ENCODE measurements at places on chromosomes 4 and X.

DNA sequence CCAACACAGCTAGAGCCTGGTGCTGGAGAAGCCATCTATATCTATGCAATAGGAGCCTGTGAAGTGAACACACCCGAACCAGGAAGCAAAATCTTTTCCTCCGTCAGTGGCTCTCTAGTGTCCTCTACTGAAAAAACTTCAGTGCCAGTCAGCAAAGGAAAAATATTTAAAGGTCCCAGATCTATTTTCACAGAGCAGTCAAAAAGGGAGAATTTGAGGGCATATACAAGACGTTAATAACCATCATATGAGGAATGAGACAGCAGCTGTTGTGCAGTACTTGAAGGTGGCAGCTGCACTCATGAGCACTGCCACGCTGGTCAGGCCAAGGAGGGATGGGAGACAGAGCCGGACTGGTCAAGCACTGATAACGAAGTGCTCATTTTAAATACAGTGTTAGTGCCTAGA is 14.4 kb downstream of the MCUB start:
- no peak for DNase-seq

DNA sequence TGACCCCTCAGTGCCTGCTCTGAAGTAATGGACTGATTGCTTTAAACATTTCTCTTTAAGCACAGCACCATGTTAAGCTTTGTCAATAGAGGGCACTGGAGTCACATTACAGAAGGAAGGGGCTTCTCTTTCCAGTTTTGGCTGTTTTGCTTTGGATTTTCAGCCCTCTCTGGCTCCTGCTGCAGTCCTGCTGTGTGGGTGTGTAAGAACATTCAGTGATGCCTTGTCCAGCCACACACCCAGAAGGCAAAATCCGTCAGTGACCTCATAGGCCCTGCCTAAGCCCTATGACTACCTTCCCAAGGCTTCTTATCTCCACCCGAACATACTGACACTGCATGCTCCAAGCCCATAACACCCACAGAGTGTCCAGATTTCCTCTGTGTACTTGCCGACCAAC is 215.3 kb upstream of the CTSO start:
- peak; percentile 97 for DNase-seq

DNA sequence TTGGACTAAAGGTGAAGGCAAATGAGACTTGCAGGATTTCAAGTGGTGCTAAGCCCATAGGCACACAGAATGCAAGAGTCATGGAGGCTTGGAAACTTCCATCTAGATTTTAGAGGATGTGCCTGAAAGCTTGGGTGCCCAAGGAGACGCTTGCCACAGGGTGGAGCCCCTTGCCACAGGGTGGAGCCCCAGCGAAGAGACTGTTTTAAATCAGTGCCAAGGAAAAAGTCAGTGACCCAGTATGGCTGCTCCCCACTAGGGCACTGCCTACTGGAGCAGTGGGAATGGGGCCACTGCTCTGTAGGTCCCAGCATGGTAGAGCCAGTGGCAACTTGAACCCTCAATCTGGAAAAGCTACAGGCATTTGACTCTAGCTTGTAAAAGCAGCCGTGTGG is 794.2 kb upstream of the LCORL start:
- no peak for DNase-seq

- DNase-seq: no peak
These were observed 118.7 kb downstream of the SH3RF1 start for GRCh38 chr4:169152098-169152497.

DNA sequence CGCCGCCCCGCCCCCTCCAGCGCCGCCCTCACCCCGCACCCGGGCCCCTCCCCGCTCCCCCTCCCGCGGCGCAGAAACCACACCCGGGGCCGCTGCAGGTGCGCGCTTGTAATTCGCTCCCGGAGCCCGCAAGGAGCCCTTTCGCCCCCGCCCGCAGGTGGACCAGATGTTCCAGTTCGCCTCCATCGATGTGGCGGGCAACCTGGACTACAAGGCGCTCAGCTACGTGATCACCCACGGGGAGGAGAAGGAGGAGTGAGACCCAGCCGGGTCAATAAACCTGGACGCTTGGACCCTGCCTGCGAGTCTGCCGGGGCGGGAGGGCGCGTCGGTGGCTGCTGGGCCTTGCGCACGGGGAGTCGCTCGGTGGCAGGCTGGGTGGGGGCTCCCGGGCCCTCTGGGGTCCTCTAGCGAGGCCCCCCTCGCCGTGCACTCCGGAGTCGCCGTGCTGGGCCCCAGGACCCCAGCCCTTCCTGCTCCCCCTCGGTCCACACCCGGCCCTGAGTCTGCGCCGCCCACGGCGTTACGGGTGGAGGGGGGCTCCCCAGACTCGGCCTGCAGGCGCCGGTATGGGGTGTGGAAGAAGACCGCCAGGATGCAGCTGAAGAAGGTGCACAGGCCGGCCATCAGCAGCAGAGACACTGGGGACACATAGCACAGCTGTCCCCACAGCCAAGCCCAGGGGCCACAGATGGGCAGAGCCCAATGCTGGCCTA is 7.1 kb downstream of the SLC49A3 start:
- no peak for DNase-seq

DNA sequence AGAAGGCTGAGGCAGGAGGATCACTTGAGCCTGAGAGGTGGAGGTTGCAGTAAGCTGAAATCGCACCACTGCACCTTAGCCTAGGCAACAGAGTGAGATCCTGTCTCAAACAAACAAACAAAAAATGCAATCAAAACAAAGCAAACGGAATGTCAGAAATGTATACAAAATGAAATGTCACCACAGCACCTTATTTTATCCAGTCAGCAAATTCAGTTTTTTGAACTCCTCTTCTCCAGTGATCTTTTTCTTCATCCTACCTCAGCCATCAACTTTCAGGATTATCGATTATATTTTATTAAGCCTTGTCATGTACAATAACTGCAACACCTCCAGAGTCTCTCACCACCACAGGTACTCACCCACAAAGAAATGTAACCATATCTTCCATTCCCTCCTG is 31.1 kb upstream of the HPGDS start:
- no peak for DNase-seq

- no peak for DNase-seq
These were observed 189.1 kb downstream of the SHOX start for GRCh38 chrX:819684-820083.

GRCh38 chr4:7381890-7382633 is 52.7 kb downstream of the PSAPL1 start:
- no peak for DNase-seq

DNA sequence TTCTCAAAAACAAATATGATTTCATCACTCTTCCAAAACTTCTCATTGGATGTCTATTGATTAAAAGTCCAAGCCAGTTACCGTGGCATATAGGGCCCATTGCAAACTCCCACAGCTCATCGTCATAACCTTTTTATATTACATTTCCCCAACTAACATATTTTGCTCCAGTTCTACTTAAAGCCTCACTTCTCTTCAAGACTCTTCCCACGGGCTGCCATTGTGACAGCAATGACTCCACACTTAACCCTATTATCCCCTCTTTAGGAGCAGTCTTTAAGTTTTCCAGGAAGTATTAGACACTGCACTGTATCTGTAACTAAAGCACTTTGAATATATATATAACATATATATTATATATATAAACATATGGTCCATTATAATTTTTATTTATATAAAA is 44.5 kb downstream of the DTHD1 start:
- no peak for DNase-seq

DNA sequence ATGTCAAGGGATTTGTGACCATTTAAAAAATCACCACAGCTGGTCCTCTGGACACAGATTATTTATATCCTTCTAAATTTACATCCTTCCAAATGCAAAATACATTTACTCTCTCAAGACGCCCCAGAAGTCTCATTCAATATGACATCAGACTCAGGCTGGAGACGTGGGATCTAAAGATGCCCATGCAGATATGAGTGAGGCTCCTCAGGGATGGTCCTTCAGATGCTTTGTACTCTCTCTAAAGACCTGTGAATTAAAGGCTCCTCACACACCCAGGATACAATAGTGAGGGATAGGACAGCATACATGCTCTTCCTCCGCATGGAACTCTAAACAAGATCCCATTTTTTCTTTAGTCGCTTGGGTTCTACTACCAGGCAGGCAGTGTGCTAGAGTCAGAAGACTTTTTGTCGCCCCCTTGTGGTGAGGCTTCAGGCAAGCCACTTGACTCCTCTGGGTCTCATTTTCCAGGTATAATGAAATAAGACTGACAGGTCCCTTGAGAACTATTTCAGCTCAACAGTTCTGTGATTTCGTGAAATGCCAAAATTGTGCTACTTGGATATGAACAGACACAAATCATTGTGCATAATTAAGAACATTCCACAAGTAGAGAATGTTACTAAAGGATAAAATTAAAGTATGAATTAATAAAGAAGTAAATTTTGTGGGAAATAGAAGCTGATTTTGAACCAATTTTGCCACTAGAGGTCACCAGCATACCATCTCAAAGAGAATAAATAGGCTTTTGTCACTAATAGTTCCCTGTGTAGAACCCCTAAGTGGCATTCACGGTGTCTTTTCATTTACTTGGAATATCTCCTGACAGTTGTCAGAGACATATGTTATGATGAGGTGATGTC is 13.7 kb upstream of the SCOC start:
- DNase-seq: peak; percentile 46

GRCh38 chrX:39002466-39002865 is 201.2 kb downstream of the MID1IP1 start:
- no peak for DNase-seq

DNA sequence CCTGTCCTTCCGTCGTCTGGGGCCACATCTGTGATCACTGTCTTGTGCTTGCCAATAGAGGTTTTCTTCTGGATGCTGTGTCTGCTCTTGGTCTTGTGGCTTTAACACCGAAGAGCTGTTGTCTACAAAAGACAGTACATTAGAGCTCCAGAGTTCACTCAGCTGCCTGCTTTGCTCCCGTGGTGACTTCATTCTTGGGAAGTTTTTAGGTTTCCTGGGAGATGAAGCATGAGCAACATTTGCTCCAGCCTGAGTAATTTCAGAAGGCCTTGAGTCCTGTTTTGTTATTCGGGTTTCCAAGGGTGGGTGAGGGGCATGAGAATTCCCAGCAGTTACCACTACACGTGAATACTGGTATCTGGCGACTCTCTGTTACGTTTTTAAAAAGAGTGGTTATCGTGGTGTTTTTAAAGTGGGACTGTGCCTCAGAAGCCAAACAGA is 189.2 kb downstream of the SHROOM3 start:
- peak; percentile 89 for DNase-seq

- DNase-seq: no peak
These were observed 45.9 kb upstream of the ALG13 start for GRCh38 chrX:111634823-111635729.

DNA sequence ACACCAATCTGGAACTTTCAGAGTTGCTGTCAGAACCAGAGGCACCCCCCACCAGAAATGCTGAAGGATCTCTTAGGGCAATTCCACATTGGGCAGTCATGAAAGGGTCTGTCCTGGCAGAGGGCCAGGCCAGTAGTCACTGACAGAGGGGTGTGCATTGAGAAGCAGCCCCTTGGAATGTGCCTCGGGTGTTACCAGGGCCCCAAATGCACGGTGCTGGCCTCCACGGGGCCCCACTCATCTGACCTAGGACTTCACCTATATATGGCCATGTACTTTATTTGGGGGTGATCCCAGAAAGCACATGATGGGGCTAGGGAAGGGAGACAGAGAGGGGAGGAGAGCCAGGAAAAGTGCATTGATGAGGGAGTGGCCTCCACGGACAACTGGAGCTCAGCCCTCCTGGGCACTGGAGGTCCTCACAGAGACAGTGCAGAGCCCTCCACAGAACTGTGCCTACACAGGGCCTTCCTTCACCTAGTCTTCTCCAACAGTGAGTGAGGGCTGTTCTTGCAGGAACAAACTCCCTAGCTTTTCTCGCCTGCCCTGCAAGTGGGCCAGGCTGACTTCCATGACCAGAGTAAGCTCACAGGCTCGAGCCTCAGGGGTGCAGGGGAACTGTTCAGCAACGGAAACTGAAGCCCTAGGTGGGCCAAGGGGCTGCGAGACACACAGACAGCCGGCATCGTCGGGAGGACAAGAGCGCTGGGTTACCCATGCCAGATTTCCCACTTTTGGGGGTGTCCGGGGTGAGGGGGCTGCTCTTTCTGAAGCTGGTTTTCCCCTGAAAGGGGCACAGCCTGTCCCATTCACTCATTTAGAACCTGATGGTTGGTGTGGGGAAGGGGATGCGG is 136.2 kb downstream of the HMX1 start:
- DNase-seq: no peak

GRCh38 chrX:70455366-70456202 is 10.9 kb downstream of the DLG3 start:
- no peak for DNase-seq

- no peak for DNase-seq
These were observed 17.1 kb downstream of the MYOZ2 start for GRCh38 chr4:119152741-119153140.

GRCh38 chr4:134747108-134747805 is 545.7 kb upstream of the PABPC4L start:
- DNase-seq: peak; percentile 1

DNA sequence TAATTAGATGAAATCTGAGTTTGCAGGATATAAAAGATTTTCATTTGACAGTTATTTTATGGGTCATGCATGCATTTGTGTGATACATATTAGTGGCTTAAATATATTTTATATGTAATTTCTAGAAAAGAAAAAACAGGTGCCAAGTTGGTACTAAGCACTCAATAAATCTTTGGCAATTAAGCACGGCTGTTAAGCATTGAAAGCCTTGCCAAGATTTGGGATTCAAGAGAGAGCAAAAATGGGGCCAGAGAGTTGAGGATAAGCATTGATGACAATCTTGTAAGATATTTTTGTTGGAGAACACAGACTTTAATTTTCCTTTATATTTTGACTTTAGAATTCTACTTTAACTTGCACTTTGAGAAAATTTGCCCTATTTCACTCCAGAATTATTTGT is 249.8 kb upstream of the MAD2L1 start:
- DNase-seq: no peak

- peak; percentile 61 for DNase-seq
These were observed 211.7 kb downstream of the SLC4A4 start for GRCh38 chr4:71550220-71551165.

- DNase-seq: no peak
These were observed 303.5 kb upstream of the HS3ST1 start for GRCh38 chr4:11732155-11732554.

DNA sequence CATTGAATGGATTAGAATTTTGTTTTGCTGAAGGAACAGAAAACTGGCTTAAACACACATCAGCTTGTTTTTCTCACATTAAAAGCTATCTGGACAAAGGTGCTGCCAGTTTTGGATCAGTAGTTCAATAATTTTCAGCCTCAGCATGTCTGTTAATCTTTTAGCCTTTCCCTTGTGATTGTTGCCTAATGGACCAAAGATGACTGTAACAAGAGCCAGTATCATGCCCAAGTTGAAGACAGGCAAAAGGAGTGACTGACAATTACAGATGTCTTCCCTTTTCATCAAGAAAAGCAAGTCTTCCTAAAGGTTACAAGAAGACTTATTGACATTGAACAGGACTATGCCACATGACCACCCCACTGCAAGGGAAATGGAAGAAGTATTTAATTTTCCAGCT is 419.7 kb downstream of the MAPK10 start:
- no peak for DNase-seq

GRCh38 chr4:24321616-24322015 is 262.7 kb downstream of the DHX15 start:
- DNase-seq: no peak

DNA sequence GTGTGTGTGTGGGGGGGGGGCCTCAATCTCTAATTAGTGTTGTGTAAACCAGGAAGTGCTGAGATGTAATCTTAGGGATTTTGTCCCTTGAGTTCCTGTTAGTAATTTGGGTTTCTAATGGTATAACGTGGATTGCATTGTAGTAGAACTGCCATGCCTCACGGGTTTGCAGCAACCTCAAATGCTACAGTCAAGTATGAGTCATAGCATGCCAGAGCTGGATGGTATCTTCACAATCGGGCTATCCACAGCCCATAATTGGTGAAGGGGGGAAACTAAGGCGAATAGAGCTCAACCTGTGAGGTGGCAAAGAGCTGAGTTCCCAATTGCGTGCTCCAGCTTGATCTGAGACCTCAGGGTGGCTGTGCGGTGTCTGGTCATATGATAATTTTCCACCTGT is 2.2 kb upstream of the FMR1NB start:
- DNase-seq: no peak

Measured in non-pigmented ciliary epithelial cell (primary cell).